ENCODE measurements at places on chromosomes 12 and 14.

- DNase-seq, result no peak
These were observed 457.6 kb upstream of the RGS6 start for GRCh38 chr14:71474301-71475265.

DNA sequence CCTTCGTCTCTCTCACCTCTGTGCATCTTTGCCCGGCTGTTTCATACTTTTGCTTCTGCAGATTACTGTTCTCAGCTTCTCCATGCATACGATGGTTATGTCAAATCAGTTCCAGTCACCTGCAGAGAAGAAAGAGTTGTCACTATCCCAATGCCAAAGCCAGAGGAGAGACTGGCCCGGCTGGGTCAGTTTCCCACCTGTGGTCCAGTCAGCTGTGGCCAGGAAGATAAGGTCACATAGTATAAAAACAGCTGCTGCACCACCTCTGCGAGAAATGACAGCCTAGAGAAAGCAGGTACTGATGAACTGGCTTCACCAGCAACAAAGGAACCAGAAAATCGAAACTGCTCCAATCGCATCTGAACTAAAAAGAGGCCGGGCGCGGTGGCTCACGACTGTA is 6.4 kb upstream of the P2RX4 start:
- DNase-seq, result no peak

- DNase-seq, result peak; percentile 94
These were observed at the start of gene PSME1 for GRCh38 chr14:24135834-24136683. PSME1 (plus strand) TSS chr14:24136194; CDS start chr14:24136263, 69 bp downstream.

DNA sequence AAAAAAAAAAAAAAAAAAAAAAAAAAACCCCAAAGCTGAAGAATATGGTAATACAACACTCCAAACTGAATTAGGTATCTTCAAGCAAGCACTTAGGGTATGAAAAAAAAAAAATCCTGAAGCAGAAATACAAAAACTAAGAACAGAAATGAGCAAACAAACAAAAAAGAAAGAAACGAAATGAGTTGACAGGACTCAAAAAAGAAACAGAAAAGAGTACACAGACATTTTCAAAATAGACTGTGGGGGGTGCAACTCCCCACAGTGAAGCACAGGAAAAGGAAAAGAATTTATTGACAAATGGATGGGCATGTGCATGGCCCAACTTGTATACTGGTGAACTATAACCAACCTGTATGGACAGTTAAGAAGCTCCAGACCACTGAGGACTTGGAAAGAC is 24.6 kb downstream of the RPS6KA5 start:
- no peak for DNase-seq

- DNase-seq, result no peak
These were observed 44.0 kb downstream of the TRAFD1 start for GRCh38 chr12:112169161-112169872.

GRCh38 chr14:89801136-89801535 is 153.4 kb downstream of the EFCAB11 start:
- no peak for DNase-seq

GRCh38 chr14:63603749-63604277 is 37.9 kb downstream of the WDR89 start:
- no peak for DNase-seq

DNA sequence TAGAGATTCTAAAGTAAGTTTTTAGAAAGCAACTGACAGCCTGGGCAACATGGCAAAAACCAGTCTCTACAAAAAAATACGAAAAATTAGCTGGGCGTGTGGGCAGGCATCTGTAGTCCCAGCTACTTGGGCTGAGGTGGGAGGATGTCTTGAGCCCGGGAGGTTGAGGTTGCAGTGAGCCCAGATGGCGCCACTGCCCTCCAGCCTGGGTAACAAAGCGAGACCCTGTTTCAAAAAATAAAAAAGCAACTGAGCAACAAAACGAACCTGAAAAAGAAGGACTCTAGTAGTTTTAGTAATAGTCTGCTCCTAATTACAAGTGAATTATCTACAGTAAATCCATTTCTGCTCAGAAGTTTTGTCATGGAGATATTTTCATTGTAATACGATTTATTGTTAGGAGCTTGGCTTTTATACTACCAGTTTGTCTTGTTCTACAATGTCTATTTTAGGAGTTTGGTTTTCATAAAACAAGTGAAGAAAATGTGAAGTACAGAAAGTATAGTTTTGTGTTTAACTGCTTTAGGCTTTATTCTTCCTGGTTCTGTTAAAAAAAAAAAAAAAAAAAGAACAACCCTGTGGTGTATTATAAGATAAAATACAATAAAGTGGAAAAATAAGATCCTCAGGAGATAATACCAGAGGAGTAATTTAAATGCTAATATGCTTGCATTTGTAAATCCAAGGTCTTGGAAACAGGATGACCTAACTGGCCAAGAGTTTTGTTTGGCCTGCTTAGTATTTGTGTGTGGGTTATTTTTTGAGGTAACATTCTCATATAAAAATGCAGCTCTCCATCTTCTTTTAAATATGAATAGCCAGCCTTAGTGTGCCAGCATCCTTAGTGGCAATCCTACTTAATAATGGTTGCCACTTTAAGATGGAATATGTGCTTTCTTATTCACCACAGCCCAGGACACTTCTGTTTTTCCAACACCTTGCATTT is 2.8 kb downstream of the TMX1 start:
- DNase-seq, result no peak

DNA sequence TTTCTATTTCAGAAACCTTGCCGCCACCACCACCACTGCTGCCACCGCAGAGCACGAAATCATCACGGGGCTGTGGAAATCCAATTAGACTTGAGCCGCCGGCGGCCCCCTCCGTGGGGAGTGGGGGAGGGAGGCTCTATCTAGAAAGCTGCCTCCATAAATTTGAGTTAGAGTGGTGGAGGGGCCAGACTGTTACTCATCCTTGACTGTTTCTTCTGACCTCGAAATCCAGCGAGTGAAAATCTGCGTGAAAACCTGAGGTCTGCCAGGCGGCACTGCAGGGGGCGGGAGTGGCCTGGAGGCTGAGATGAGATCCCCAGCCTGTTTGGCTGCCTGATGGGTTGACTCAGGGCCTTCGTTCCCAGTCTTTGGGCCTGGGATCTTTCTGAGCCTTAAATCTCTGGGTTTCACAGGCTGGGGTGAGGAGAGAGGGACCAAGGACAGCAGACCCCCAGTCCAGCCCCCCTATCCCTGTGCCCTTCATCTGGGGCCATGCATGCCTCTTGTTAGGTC is 29.9 kb downstream of the TSPAN9 start:
- no peak for DNase-seq

DNA sequence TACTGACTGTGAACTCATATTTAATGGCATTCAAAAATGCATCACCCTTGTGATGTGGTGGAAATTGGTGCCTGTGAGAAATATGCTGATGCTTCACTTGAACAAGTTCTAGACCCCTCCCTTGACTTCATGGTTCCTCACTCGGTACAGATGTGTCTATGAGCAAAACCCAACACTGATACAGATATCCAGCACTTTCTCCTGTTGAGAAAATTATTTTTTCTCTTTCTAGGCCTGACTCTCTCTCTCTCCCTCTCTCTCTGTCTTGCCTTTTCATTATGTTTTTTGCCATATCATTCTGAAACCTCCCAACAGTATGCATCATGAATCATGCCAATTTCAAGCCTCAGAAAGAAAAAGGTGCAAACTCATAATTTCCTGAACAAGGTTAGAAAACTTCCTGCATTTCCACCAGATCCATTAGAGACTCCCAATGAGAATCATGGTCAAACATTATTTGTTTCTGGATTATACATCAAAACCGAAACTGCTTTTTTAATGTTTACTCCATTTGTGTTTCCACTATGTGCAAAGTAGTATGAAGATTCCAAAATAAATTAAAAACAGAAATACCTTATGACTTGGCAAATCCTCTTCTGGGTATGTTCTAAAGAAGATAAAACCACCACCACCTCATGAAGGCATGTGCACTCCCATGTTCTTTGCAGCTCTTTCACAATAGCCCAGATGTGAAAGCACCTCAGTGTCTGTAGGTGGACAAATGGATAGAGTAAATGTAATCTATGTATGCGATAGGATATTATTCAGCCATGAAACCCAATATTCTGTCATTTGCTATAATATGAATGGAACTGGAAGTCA is 543.6 kb downstream of the TMEM121 start:
- no peak for DNase-seq

- DNase-seq, result no peak
These were observed 232.1 kb upstream of the SEL1L start for GRCh38 chr14:81765651-81766275.

DNA sequence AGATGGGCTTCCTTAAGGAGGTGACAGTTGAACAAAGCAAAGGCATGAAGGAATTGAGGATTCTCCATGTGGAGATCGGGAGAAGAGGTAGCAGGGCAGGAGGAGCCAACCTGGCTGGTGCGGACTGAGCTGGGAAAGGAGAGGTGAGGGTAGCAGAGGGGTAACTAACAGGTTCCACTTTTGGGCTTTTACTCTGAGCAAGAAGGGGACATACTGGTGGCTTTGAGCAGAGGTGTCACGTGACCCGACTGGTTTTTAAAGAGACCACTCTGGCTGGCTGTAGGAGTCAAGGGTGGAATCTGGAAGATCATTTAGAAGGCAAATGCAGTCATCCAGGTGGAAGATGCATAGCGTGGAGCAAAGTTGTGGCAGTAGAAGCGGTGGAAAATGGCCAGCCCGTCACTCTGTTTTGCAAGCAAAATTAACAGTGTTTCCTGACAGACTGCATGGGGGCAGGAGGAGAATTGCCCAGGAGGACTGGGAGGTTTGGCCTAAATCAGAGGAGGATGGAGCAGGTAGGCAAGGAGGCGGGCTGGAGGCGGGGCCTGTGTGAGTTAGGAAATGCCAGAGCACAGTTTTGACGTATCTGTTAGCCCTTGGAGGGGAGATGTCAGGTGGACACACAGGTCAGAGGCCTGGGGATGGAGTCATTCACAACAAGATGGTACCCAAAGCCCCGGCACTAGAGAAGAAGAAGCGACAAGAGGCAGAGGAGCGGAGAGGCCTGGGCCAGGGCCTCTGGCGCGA is 156.3 kb upstream of the FKBP4 start:
- DNase-seq, result no peak

DNA sequence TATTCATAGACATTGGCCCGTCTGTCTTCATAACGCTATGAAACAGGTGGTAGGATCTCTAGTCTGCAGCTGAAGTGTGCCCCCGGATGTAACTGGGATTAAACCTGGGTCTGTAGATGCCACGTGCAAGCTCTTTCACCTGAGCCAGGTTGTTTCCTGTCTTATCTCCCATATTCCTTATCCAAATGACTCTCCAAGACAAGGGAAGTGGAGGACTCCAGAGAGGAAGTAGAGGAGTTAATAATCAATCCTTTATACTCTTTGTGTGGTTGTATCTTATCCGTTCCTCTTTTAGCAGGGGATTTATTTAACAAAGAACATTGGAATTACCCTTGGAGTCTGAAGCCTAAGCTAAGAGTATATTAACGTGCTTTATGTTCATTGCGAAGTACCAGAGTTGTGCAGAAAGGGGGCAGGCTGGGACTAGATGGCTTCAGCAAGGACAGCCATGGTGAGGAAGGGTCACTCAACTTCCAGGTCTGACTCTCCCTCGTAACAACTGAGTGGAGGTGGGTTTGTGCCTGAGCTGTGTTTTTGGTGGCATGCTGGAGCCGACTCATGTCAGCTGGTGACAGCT is 82.8 kb downstream of the RIN3 start:
- no peak for DNase-seq

DNA sequence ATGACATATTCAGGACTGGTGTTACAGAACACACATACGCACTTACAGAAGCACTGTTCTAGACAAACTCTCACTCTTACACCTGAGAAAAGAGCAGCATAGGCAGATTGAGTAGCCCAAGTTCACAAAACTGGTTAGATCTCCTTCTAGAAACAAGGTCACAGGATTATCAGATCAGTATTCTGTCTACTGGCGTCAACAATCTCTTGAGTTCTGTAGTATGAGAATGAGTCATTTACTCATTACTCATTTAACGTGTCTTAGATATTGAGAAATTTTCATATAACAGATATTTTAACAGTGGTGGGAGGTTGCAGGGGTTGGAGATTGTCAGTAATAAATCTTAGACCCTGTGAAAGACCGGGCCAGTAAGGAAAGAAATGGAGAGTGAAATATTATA is 2.8 kb upstream of the TSPAN8 start:
- DNase-seq, result no peak
